ENCODE measurements at places on chromosomes 16 and 17.

DNA sequence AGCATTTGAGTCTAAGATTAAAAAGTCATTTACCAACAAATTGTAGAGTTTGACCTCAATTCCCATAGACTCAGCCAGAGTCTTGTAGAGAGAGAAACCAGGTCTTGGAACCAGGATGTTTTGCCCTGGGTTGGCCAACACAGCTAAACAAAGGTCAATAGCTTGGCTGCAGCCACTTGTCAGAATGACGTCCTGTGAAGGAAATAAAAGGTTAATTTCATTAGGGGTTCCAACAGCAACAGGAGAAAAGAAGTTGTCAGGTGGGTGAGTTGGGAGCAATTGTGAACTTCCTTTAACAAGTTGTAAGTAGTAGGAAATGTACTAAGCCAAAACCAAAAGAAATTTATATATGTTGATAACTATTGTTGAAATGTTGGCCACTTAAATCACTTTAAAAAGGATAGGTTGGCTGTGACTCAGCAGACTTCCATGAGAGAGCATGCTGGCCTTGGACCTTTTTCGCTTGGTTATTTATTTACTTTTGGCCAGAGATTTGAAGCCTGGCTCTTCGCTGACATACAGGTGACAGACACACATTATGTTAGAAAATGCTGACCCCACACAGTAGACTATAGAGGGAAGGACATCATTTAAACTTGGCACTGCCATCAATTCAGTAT, 4.3 kb downstream of the TAT start:
- no peak for DNase-seq

GRCh38 chr17:35931794-35932425, 1.3 kb upstream of the RDM1 start:
- DNase-seq: no peak

DNA sequence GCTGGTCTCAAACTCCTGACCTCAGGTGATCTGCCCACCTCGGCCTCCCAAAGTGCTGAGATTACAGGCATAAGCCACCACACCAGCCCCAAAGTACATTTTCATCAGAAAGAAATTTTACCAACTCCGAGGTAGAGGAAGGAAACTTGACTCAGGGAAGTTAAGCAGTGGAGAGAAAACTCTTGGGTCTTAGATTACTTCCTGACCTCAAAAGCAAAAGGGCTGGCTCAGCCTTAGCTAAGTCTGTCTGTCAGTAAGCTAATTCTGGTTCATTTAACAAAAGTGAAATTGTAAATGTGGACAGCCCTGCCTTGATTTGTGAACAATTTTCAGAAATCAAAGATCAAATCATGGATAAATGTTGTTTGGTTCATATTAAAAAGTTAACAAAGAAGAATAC, 30.6 kb downstream of the MAP2K6 start:
- DNase-seq: no peak

- DNase-seq: no peak
Measured at GRCh38 chr17:57484081-57484666, 227.9 kb downstream of the MSI2 start.

GRCh38 chr17:40197550-40197949, 20.3 kb downstream of the RAPGEFL1 start:
- DNase-seq: no peak

DNA sequence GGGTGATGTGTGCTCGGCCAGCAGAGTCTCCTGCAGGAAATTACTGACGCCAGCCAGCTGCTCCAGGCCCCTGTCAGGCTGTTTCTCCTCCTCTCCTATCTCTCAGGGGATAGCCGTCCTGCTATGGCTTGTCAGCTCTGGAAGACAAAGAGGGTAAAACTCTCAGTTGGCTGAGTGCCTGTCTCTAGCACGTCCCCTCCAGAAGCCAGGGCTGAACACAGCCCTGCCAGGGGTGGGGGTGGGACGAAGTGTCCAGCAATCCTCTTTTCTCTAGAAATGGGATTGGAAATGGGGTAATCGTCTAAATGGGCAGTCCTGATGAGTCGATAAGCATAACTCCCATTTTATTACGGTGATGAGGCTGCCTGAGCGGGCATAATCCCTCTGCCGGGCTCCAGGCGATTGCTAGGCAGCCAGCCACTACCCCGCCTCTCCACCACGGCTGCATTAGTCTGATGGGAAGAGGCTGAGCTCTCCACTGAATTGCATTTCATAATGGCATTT, 89.1 kb upstream of the GNAO1 start:
- DNase-seq: no peak

DNA sequence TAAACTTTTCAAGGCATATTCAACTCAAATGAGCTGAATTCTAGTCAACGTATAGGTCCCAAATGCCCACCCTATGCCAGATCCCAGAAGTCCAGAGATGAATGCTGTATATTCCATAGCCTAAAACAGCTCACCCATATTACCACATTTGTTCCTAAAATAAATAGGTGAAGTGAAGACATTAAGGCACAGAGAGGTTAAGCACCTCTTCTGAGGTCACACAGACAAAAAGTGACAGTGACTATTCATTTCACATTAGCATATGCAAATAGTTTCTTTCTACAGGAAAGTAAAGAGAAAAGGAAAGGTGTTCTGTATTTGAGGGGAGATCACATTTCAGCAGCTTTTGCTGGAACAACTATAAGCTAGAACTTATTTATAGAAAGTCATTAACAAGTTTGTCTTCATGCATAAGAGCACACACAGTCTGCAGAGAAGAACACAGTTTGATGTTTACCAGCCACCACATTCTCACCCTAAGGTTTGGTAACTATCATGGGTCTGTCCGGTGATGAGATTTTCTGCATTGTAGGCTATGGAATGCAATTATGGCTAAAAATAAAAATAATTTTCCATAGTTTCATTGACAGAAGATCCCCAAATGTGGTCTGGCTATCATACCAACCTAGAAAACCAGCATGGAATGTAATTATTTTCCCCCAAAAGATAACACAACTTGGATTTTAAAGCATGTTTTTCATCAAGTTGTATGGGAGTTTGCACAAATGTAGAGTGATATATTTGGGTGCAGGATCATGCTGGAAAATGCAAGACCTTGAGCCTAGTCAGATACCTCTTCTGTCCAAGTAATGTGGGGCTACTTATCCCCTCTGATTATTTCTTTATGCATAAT, 402.1 kb downstream of the UTP18 start:
- DNase-seq: no peak

DNA sequence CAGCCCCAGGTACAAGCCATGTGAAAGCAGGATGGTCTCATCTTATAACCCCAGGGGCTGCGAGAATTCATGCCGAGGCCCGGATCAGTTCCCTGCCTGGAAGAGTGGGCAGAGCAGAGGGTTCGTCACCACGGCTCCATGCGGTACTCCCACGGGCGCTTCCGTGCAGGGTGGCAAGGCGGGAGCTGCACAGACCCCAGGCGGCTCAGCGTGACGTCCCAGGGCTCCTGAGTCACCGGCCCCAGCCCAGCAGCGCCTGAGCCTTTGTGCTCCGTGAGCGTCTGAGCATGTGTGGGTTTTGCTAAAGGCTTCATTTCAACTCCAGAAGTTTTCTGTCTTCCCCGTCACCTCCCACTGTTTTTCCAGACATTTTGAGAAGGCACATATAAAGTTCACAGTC, 71.2 kb upstream of the CHMP6 start:
- no peak for DNase-seq

All from stimulated activated CD8-positive, alpha-beta memory T cell treated with anti-CD3 and anti-CD28 coated beads, Interleukin-4, amount 100 ng/mL, for 48 hours (primary cell).